Neuronal stem cell (in vitro differentiated cells): ENCODE measurements at places on chromosomes 12 and 14.

- no peak for DNase-seq
Measured at GRCh38 chr14:81446279-81447007, 46.3 kb upstream of the STON2 start.

DNA sequence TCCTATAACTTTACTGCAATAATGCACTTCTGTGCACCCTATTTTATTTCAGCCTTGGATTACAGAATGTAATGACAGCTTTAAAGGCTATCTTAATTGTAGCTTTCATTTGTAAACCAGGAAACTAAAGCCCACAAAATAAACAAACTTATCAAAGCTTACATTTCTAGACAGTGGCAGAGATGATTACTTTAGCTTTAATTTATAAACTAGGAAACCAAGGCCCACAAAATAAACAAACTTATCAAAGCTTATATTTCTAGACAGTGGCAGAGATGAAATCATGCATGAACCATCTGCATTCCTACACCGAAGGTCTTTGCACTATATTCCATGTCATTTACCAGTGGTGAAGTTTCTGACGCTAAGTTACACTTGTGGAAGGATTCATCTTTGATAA is 74.4 kb downstream of the PRKD1 start:
- DNase-seq, result no peak

DNA sequence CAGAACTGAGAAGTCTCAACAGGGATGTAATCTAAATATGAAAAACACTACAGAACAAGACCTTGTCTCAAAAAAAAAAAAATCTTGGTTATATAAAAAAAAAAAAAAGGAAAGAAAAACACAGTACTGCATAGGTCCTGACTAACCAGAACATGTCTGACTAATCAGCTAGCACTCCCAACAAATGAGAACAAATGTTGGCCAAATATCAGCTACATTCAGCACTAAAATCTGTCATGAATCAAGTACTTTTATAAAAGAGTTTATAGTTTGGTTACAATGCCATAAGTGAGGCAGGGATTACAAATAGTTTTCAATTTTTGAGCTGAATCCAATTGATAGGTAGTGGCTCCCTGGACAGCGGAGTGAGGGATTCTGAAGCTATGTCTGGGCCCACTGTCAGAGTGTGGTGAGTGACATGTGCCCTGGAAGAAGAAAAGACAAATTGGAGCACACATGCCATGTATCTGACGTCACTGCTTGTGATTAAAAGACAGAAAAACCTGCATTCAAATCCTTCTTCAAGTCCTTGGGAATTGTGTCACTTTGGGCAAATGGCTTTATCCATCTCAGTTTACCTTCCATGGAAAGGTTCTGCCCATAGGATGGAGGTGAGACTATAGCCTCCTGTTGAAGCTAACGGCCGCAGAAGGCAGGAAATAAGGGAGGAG is 5.6 kb upstream of the FAM234B start:
- DNase-seq, result no peak

DNA sequence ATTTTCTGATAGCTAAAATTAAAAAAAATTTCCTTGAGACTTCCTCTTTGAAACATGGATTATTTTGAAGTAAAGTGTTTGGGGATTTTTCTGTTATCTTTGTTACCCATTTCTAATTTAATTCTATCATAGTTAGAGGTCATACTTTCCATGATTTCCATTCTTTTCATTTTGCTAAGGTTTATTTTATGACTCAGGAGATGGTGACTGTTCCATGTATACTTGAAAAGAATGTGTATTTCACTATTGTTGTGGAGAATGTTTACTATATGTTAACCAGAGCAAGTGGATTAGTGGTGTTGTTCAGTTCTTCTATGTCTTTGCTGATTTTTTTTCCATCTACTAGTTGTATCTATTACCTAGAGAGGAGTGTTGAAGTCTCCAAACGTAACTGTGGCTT is 250.5 kb upstream of the PELI2 start:
- DNase-seq, result no peak

GRCh38 chr14:61750708-61751474 is 11.3 kb upstream of the SNAPC1 start:
- DNase-seq, result peak; percentile 57

DNA sequence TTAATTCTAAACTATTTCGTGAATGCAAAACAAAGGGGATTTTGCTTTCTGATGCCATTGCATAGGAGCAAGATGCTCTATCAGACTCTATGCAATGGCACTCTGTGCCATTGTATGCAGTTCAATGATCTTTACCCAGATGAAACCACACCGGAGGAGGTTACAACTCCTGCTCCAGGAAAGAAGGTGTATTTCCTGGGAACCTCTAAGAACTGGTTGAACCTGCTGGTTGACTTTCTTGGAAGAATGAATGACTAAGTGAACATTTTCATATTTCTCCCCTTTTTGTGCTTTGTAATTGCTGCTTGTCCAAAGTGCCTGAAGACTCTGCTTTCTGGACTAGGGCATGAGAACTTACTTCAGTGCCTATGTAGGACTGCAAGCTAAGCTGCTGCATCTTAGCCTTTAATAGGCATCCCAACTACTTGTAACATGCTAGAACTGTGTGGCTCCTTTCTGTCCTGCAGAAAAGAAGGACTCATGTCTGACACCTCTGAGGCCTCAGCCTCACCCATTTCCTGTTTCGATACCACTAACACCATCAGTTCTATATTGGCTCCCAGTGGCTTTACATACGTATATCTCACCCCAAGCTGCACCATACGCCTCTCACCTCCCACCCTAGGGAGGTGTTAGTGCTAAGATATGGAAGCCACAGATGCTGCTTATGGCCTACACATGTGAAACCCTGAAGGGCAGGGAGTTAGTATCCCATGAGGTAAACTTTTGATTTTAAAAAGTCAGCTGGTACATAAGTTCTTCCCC is 193.5 kb upstream of the CNOT2 start:
- DNase-seq, result no peak

- DNase-seq, result no peak
Measured at GRCh38 chr14:100346306-100347091, 23.4 kb downstream of the SLC25A47 start.

GRCh38 chr12:6961695-6962284 is 8.7 kb downstream of the PHB2 start:
- DNase-seq, result peak; percentile 72
